ENCODE measurements at places on chromosomes 6 and 20.

- no peak for DNase-seq
Measured at GRCh38 chr6:4093288-4093687, 14.4 kb upstream of the FAM217A start.

DNA sequence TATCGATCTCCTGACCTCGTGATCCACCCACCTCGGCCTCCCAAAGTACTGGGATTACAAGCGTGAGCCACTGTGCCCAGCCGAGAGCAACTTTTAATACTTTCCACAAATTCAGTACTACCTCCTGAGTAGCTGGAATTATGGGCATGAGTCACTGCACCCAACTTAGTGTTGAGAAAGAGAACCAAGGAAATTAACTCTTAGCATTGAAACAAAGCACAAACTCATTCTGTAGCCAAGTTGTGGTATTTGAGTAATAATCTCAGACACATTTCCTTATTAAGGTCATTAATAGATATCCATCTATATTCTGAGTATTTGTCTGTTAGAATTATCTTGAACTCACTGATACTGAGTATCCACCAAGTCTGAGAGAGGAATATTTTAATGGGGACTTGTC lies 14.3 kb upstream of the ELOVL2 start:
- no peak for DNase-seq

DNA sequence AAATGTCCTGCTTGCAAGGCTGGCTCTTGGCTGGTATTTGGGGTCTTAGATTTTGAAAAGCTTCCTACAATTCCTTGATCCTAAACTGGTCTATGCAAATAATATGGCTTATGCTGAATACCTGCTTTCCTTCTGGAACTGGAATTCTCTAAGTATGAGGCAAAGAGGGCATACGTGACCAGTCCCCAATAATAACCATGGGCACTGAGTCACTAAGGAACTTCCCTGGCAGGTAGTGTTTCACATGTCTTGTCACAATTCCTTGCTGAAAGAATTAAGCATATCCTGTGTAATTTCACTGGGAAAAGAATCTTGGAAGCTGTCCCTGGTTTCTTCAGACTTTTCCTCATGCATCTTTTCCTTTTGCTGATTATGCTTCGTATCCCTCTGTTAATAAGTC lies 106.5 kb downstream of the MMS22L start:
- no peak for DNase-seq

GRCh38 chr6:151733680-151734320 lies 73.7 kb upstream of the ESR1 start:
- no peak for DNase-seq

- DNase-seq = no peak
Measured at GRCh38 chr6:3910106-3910663, 61.0 kb downstream of the FAM50B start.

GRCh38 chr20:10611357-10611756 lies 62.4 kb downstream of the JAG1 start:
- DNase-seq = no peak

DNA sequence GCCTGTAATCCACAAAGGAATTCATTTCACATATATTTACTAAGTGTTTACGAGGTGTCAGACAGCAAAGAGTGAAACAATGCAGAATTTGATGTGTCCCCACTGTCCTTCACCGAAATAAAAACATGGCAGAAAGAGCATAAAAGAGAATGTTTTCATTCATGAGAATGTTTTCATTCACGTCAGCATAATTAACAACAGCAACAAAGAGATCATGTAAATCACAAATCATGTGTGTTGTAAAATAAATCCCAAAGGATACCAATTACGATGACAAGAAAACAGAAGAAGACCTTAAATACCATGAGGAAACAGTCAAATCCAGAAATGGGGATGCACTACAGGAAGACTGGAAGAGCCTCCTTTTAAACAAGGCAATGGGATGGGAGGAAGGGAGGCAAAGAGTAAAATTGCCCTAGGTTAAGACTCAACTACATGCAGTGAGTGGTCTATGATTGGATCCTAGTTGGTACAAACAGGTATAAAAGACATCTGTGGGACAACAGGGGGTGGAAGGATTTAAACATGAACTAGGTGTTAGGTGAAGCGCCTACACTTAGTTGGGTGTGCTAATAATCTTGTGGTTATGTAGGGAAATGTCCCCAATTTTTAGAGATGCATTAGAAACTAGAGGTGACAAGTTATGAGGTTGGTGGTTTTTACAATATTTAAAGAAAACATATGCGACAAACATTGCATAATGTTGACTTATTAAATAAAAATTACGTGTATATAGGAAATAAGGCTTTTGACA lies 1.5 kb downstream of the ZSCAN31 start:
- no peak for DNase-seq

DNA sequence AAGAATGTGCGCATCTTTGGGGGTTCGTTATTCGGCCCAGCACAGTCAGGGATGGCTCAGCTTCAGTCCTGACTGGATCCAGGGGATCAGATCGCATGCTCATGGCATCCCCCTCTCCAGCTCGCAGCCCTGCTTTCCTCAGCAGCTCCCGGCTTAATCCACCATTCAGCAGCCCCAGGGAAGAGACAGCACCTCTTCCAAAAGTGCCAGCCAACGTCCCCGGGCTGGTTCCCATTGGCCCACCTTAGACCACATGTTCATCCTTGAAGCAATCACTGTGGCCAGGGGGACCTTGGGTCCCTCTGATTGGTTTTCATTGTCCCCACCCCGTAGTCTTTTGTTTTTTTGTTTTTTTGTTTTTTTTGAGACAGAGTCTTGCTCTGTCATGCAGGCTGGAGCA lies 188.7 kb downstream of the ZMYND8 start:
- DNase-seq = no peak

GRCh38 chr6:75431379-75431778 lies 62.2 kb downstream of the FILIP1 start:
- no peak for DNase-seq

- DNase-seq = no peak
Measured at GRCh38 chr6:132526461-132526860, 11.6 kb upstream of the TAAR9 start.

DNA sequence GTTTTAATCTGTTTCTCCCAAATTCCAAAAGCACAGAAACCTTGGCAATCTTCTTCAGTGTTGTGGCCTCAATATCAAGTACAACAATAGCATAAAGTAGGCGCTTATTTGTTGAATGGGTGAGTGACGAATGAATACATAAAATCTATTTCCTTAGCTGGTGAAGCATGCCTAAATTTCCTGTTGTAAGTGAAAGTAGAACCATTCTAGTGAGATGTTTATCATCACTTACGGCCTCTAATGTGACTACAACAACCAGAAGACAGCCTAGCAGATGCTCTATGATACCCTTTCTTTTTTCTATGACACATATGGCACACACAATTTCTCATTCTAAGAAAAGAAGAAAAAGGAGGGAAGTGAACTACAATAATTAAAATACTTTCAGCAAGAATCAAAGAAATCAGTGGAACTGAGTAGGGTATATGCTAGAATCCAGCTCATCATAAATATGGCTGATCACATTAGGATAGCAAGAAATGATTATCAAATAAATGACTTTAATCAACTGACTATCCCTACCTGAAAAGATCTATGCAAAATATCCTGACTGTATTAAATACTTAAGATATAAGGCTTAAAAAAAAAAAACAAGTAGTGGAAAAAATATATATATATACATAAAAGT lies 67.4 kb downstream of the BTBD9 start:
- peak; percentile 67 for DNase-seq

DNA sequence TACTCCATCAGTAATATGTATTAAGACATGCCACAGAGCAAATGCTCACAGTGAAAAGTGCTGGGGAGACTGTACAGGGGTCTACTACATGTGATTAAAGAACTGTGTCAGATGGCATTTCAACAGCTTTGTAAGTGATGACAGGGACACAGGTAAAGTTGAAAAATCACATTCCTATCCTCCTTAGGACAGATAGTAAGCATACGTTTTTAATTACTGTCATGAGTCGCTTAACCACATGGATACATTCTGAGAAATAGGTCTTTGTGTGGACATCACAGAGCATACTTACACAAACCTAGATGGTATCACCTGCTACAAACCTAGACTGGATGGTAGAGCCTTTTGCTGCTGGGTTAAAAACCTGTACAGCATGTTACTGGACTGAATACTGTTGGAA lies 645.8 kb upstream of the AGPAT4 start:
- DNase-seq = no peak

DNA sequence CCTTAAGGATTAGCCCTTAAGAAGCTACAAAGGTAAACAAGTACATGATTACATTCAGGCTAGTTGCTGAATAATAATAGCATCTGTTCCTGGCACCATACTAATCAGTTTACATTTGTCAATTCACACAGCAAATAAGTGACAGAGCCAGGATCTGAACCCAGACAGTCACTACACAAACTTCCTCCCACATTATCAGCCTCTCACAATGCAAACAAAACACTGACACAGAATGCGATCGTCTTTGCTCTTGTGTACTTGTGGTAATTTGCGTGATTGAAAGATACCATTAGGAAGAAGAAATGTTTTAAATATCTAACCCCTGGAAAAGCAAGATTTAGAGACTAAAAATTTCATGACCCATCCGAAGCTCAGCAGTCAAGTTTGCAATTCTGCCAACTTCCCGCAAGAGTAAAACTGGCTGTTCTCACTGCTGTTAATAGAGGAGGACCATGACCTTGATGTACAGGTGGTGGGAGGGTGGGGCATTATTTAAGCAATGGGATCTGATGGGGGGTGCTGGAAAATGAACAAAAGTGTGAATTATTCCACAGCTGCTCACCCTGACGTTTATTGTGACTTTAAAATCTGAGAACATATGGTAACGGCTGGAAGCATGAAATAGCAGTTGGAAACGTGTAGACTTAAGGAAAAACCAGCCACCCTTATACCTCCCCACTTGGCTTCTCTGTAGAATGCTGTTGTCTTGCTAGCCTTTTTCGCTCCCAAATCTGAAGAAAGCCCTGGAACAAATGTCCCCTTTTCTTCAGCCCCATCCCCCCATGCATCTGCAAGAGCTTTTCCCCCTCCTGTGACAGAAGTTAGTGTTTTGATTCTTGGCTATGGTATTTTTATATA lies 95.3 kb upstream of the ARMC2 start:
- no peak for DNase-seq

- DNase-seq = no peak
Measured at GRCh38 chr6:165695722-165696515, 32.9 kb upstream of the PDE10A start.

- DNase-seq = no peak
Measured at GRCh38 chr20:45156713-45157112, 18.0 kb upstream of the PI3 start.

DNA sequence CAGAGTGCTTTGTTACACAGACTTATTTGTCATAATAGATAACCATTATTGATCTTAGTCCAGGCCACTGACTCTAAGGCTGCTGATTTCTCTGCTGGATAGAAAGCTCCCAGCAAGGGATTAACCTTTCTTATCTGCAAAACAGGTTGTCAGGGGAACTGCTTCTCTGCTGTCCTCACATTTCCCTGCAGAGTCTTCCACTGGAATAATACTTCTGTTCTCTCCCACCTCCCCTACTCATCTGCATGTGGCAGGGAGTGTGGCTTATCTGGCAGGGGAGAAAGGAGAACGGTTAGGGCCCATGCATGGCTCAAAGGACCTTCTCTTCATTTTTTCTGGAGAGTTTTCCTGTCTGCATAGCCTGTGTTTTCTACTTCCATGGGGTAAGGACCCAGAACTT lies 86.2 kb downstream of the LAMP5 start:
- no peak for DNase-seq

All from stimulated activated naive CD4-positive, alpha-beta T cell (primary cell).